WERI-Rb-1 (cell line): ENCODE measurements at places on chromosomes 4 and X.
A peak's percentile ranks its signal among the peaks of the same experiment; 100 is the strongest.

GRCh38 chr4:78721747-78722146 lies 54.4 kb upstream of the BMP2K start:
- no peak for DNase-seq

DNA sequence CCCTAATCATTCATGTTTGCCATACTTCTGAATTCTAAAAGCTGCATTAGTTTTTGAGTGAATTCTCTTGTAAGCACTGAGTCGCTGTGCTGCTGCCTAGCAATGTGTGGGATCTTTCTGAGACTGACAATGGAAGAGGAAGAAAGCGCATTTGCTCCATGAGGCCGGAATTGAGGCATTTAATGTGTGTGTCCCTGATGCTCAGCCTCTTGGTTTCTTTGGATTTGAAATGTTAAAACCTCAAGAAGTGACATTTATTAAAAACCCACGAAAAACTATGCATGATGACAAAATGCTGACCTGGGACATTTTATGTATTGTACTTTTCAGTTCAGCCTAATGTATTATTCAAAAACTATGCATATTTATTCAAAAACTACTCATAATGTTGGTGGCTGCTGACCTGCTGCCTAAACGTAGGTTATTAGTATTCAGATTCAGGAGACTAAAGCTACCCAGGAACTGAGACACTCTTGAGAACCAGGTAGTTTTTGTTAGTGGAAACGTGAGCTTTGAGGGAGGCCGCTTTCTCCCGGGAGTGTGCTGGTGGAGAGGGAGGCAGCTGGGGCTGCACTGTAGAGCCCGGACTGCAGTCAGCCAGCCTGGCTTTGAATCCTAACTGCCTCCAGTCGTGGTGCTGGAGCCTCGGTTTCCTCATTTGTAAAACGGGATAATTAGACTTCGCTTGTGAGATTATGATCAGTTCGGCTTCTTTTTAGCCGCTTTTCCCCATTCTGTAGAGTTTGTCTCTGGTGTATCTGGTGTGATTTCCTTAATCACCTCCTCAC lies 11.3 kb downstream of the RGS12 start:
- no peak for DNase-seq

- DNase-seq = no peak
These were observed 175.3 kb downstream of the DCTD start for GRCh38 chr4:182741914-182742313.

DNA sequence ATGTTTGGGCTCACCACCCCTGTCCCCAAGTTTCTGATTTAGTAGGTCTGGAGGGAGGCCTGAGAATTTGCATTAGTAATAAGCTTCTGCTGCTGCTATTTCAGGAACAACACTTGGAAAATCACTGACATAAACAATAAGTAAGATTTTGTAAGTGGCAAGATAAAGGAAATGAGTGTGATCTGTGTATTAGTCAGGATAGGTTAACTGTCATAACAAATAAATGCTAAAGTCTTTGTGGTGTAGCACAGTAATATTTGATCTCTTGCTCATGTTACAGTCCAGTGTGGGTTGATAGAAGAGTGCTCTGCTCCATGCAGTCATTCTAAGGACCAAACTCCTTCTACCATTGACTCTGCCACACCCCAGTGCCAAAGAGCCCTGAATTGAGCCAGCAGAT lies 67.0 kb downstream of the NHS start:
- no peak for DNase-seq

DNA sequence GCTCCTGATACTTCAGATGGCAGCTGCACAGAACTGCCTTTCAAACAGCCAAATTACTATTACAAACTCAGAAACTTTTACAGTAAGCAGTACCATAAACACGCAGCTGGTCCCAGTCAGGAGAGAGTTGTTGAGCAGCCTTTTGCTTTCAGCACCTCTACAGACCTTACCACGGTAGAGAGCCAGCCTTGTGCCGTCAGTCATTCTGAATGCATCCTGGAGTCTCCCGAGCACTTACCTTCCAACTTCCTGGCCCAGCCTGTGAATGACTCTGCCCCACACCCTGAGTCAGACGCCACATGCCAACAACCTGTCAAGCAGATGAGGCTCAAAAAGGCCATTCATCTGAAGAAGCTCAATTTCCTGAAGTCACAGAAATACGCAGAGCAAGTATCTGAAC lies 12.4 kb downstream of the ZBTB49 start:
- no peak for DNase-seq

DNA sequence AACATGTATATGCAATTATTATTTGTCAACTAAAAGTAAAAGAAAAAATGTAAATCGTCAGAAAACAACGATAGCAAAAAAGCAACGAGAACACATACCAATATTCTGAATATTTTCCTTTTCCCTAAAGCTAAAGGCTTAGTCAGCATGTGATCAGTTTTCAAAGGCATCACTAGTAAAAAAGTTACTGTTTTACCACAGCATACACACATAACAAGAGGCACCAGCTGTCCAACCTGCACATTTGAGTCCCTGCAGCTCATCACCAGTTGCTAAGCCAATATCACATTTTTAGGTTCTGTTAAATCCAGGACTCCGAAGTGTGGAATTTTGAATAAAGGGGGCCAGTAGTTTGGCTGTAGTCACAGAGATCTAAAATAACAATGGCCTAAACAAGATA lies 203.8 kb downstream of the ADGRA3 start:
- no peak for DNase-seq

GRCh38 chr4:38621028-38621684 lies 42.8 kb upstream of the KLF3 start:
- no peak for DNase-seq

DNA sequence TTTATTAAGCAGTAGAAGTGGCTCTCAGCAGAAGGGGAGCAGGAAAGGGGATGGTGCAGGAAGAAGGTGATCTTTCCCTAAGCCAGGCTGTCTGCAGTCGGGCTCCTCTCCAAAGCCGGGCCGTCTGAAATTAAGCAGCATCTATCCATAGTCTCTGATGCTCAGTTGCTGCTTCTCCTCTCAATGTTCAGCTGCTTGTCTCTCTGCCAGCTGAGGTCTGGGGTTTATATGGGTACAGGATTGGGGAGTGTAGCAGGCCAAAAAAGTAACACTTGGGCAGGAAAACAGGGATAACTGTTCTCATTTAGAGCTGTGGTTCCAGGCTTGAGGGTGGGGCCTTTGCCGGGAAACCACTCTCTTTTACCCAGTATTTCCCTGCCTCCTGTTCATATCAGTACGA lies 39.2 kb upstream of the CCKAR start:
- no peak for DNase-seq

- DNase-seq = no peak
These were observed 508.8 kb downstream of the ANKRD50 start for GRCh38 chr4:124203613-124204238.

DNA sequence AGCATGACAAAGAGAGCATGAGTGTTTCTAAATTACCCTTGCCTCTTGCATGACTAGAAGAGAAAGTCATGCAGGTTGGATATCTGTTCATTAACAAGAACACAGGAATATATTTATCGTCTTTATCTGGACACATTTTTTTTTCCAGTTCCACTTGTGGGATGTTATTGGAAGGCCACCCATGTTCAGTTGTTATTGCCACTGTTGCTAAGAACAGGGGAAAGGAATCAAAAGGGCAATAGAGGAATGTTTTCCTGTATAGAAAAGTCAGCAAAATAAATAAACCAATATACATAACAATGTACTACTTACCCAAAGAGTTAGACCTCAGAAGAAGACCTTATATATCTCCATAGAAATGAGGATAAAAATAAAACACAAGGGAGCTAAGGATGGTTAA lies 270.1 kb downstream of the QDPR start:
- DNase-seq = no peak

GRCh38 chr4:129738175-129738574 lies 642.2 kb downstream of the C4orf33 start:
- no peak for DNase-seq

- no peak for DNase-seq
These were observed 10.0 kb upstream of the HAND2 start for GRCh38 chr4:173539986-173540385.

DNA sequence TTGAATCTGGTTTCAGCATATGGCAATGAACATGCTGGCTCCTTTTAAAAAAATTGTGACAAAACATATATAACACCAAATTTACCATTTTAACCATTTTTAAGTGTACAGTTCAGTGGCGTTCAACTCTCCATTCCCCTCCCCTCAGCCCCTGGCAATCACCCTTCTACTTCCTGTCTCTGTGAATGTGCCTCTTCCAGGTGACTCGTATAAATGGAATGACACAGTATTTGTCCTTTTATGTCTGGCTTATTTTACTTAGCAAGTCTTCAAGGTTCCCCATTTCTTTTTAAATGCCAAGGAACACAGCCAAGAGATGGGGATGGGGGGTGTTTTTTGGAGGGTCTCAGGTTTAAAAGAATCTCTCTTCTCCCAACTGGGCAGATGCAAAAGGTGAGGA lies 35.4 kb upstream of the BCLAF3 start:
- no peak for DNase-seq

DNA sequence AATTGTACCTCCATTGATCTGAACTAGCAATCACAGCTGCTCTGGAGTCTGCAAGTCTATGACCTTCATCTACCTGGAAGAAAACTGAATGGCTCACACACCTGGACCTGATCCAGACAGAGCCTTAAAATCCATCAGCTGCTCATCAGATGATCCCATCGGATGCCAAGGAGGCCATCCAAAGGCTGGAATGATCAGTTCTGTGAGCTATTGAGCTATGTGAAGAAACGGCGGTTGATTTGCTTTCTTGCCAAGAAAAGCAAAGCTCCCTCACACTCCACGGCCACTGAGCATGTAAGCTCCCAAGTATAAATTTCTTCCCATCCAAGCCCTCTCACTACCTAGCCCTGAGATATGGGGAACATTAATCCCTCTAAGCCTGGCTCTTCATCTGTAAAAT lies 63.1 kb downstream of the RELL1 start:
- no peak for DNase-seq

GRCh38 chr4:27592738-27593137 lies 732.1 kb downstream of the STIM2 start:
- DNase-seq = no peak

DNA sequence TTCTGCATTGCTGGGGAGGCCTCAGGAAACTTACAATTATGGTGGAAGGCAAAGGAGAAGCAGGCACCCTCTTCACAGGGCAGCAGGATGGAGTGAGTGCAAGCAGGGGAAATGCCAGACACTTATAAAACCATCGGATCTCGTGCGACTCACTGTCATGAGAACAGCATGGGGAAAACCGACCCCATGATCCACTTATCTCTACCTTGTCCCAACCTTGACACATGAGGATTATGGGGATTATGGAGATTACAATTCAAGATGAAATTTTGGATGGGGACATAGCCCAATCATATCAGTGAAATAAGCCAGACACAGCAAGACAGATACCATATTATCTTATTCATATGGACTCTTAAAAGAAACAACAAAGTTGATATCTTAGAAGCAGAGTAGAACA lies 134.9 kb downstream of the C4orf33 start:
- DNase-seq = peak; percentile 63

- peak; percentile 62 for DNase-seq
These were observed 332.0 kb downstream of the NKX6-1 start for GRCh38 chr4:84167093-84167492.
